GM23338 (cell line): ENCODE measurements at places on chromosomes 7 and 10.
A peak's percentile ranks its signal among the peaks of the same experiment; 100 is the strongest.

GRCh38 chr7:150988230-150989226 lies 2.3 kb upstream of the NOS3 start:
- peak; percentile 91 for DNase-seq

GRCh38 chr7:22842383-22842941 lies 19.8 kb upstream of the TOMM7 start:
- DNase-seq, result peak; percentile 35

- no peak for DNase-seq
Observed at GRCh38 chr7:85972504-85973141, 671.1 kb upstream of the GRM3 start.

GRCh38 chr10:71234970-71235685 lies 22.8 kb downstream of the UNC5B start:
- no peak for DNase-seq
